ENCODE measurements at places on chromosomes 12 and 14.

DNA sequence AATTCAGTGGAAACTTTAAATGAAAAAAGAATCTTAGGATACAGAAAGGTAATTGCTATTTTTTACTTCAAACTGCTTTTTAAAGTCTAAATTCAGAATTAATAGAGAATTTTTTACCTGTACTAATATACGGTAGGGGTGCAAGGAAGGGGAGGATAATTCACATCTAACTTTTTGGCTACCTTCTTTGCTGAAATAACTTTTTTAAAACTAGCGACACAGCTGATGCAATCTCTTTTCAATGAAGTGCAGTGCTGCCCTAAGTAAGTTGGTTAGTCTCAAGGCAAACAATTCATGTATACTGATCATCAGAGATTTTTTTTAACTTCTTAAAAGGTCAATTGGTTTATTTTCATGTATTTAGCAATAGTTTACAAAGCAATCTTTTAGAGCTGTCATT is 119.8 kb downstream of the NEDD1 start:
- DNase-seq = no peak

DNA sequence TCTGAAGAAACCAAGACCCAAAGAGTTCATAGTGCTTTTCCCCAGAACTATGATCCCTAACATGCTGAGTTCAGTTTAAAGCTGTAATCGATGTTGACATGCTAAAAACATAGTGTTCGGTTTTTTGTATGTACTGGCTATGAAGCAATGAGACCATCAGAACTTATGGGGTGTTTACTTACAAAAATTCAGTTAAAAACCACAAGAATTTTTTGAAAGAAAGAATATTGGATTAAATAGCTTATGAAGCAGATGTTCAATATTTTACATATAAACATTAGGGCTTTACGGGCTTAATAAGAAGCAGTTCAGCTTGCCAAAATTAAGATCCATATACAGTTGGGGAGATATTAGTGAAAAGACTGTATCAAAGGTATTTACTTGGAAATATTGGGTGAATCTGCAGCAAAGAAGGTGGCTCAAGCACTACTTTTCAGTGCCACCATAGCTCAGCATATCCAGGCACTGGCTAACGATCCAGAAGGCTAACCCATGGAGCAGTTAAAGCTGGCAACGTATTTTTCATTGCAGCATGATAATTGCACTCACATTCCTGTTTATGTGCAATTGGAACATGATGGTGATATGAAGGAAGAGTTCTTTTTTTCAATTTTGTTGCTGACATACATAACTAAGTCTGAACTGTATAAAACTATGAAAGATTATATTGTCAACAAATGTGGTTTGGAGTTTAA is 125.9 kb downstream of the EFCAB11 start:
- DNase-seq = no peak

DNA sequence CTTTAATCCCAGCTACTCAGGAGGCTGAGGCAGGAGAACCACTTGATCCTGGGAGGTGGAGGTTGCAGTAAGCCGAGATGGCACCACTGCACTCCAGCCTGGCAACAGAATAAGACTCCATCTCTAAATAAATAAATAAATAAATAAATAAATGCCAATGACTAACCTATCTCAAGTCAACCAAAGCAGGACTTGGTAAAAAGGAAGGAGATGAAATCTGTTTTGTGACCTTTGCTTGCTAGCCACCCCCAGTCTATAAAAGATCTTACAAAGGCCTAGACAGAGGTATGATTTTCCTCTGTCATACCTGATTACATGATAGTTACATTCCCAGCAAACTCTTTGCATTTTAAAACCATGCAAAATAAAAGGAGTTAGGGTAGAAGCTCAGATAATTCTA is 13.5 kb upstream of the METTL17 start:
- DNase-seq = no peak

DNA sequence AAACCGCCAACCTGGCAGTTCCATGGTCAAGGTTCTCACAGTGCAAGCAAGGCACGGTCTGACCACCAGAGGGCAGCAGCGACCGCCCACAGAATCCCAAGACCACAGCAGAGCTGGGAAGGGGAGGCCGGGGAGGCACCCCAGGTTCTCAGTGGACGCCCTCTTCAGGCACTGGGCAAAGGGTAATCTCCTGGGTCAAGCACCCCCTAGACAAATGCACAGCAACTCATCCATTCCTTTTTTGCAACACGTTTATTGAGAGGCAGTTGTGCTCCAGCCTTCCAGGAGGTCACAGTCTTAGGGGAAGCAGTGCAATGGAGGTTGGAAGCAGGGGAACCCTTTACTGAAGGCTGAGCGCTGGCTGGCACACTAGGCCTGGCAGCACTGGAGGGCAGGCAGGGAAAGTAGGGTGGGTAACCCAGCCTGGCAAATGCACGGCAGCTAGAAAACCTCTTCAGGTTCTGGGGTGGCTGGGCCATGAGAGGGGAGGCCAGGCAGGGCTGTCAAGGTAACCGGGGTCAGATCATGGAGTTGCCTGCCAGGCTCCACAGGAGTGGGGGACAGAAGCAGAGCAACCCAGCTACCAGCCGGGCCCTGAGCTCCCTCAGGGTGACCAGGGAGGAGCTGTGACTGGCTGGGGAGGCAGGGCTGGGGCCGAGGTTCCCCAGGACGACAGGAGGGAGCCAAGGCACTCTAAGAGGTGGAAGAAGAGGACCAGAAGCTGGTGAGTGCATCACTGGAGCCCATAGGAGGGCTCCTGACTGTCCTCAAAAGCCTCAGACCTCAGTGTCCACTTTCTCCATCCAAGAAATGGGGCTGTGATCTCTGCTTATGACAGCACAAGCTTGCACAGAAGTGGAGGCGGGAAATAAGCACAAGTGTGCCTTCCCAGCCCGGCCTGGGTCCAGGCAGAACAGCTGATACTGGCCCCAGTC is 1.8 kb upstream of the RHOF start:
- no peak for DNase-seq

DNA sequence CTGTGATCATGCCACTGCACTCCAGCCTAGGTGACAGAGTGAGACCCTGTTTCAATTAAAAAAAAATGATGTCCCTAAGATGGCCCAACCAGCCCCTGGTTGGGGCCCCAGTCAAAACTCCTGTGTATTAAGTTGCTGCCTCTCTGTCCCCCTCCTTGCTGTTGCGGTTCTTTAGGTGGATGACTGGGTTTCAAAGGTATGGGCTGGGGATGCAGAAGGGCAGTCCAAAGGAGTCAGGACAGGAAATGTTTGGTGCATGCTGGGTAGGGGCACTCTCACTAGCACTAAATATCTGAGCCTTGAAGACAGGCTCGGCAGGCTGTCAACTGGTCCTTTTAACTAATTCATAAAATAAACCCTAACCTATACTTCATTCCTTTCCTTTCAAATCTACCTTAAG is 12.0 kb upstream of the PIP4K2C start:
- no peak for DNase-seq

Data from GM04503 (cell line).